ENCODE measurements at places on chromosomes 5 and 9.

DNA sequence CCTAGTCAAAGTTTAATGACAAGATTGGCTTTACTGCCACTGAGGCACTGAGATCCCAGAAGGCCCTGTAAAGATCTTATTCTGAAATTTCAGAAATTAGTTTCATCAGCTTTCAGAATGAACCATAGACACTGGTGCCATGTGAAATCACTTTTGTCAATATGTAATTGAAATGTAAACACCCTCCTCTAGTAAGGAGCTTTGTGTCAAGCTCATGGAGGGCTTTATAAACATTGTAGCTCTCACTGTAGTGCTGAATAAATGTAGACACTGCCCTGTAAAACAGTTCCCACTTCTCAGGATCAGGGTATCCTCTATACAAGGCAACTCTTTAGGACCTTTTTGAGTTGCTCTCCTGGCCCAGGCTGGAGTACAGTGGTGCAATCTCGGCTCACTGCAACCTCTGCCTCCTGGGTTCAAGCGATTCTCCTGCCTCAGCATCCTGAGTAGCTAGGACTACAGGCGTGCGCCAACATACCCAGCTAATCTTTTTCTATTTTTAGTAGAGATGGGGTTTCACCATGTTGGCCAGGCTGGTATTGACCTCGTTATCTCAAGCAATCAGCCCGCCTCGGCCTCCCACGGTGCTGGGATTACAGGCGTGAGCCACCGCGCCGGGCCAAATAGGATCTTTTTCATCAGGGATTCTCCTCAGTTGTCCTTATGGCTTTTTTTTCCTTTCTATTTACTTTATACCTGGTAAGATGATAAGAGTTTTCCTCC, 1823.9 kb upstream of the CDH9 start:
- DNase-seq = no peak

DNA sequence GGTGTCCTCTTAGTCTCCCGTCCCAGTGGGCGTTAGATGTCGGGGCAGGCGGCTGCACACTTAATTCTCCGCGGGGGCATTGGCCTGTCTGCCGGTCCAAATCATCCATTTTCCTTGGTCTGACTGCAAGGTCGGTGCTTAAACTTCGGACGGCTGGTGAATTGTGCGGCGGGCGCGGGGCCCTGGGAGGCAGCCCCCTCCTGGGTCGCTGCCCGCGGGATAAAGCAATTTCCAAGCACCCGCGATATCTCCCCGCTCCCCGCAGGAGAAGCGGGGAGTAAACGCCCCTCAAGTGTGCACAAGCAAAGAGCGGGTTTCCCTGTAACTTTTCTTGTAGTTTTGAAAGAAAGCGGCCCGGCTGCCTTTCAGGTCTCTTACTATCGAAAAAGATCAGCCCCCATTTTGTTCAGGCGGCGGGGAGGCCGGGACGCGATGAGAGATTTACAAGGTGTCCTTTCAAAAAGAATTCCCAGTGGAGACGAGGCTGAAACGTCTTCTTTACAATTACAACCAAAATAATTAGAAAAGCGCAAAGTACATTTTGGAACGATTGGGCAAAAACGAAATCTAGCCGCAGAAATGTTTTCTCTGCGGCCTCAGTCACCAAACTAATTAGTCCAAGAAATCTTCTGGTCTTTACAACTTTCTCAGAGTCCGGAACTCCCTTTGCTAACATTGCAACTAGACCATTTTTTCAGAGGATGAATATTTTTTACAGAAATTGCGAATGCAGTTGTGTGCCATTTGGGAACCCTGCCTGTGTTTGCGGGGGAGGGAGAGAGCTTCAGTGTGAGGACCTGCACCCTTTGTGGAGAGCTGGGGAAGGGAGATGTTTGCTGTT, 1.8 kb downstream of the IRX1 start:
- no peak for DNase-seq

GRCh38 chr9:125400725-125401716, 139.4 kb downstream of the GAPVD1 start:
- no peak for DNase-seq

DNA sequence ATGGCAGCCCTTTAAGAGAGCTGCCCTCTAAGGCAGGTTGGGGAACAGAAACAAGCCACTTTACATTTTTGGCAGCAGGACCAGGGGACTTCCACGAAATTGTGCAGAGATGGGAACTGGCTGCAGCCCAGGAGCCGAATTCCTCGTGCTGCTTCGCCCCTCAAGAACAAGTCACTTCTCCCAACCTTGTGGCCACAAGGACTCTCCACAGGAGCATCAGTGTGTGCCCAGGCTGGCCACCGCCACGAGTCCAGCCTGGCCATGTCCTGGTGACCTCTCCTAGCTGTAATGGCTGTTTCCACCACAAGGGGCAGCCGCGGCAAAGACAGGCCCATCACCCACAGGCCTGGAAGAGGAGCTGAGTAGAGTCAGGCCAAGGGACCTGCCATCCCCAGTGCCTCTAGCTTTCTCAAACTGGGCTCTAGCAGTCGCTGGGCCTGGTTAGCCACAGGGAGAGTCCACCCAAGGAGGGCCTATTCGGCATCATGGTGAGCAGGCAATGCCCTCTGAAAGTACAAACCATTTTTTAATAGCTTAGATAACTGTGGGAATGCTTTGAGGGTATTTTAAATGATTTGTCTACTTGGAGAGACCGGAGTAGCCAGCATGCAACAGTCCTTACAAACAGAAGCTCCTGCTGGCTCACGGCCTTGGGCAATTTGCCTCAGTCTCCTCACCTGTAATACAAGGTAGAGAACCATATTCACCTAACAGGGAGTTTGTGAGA, 129.0 kb downstream of the COL23A1 start:
- peak; percentile 8 for DNase-seq

DNA sequence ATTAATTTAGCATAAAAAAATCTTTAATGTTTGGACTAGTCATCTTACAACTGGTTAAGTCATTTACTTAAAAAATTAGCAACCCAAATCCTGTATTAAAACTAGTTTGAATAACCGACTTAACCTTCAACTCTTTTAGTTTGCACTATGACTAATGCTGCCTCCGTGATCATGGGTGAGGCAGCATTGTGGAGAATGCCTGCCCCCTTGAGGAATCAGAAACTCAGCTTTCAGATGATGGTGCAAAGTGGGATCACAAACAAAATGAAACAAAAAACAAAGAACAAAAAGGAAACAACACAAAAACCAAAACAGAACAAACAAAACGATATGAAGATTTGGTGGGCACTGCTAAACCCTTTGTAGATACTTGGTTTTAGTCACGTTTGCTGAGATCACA, 127.0 kb upstream of the PALM2AKAP2 start:
- no peak for DNase-seq

GRCh38 chr5:59104400-59105127, 521.7 kb downstream of the RAB3C start:
- DNase-seq = no peak

- no peak for DNase-seq
Observed at GRCh38 chr5:92941806-92942205, 639.2 kb downstream of the NR2F1-AS1 start.

DNA sequence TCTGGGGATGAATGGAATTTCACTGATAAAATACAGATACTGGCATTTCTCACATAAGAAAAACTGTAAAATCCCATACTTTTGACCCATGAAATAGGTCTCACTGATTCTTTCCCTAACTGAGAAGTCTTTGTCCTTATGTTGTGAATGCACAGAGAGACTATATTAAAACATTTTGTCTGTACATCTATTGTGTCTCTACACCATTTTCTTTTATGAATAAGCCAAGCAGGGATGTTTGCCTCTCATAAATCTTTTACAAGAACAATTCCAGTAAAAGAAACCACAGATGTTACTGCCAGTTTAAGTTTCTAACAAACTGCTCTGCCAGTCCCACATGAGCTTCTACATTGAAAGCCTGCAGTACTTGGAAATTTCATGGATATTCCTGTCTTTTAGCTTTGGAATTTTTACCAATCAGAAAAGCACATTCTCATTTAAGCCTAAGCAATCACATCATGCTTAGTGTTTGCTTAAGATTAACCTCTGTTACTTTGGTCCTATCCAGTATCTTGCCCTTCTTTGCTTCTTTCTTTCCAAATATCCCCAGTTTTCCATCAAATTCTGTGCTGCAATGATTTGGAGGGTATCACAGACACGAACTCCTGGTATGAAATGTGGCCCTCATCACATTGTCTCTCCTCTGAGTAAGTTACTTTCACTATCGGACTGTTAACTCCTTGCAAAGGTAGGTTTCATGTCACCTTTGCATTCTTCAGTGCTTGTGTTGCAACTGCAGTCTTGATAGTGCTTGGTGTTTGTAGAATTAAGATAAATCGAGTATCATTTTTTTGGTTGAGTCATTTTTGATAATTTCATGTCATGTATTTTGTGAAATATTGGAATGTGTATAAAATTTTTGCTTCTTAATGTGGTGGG, 415.1 kb upstream of the ADAMTSL1 start:
- DNase-seq = no peak

DNA sequence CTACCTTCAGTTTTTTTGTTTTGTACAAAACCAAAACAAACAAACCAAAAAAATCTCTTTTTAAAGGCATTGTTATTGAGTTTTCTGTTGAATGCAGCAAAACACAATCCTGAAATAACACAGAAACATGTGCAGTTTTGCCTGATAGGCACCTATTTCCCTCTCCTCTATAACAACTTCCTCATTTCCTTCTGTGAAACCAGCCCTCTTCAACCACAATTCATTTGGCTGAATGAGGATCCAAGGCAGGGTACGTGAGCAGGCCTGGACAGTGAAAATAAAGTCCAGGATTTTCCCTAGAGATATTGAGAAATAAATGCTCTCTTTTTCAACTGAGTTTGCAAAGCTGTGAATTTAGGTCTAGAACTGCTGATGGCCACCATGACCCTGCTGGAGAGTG, 134.8 kb upstream of the LARP1 start:
- DNase-seq = no peak

DNA sequence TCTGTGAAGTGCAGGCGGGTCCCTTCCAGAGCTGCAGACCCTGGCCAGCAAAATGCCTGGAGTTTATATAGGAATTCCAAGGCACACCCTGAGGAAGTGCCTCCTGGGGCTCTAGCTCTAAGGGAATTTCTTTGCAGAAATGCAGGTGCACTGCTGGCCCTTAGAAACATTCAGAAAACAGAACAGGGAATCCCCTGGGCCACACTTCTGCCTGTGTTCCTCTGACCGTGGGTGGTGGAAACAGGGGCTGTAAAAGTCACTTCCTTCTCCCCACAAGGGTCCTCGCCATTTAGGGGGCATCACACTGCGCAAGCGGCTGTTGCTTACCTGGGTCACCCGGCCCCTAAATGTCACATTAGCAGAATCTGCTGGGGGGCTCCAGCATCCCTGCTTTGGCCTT, 140.8 kb upstream of the TBC1D2 start:
- no peak for DNase-seq

DNA sequence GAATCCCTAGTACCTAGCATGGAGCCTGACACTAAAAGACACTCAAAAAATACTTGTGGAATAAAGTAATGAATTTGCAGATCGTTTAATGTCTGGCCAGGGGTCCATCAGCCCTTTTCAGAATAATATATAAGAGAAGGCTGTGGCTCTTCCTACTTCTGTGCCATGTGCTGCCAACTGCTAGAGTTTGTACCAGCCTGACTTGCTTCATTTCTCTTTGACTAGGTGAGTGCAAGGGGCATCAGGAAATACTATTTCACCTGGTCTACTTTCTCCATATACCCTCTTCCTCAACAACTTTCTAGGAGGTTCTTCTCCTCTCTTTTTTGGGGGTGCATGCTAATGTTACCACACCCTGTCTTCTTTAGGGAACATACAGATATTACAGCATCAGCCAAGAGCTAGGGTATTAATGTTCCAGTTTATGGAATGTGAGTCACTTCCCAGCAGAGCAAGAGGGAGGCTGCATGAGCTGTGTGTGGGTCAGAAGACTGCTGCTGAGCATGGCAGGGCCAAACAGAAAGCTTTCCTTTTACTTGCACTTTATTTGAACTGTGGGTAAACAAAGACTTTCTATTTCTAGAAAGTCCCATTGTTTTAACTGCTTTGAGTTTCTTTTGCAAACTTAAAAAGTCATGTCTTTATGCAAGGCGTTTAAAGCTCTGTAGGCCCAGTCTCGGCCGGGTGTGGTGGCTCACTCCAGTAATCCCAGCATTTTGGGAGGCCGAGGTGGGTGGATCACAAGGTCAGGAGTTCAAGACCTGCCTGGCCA, 158.9 kb downstream of the ADAMTSL1 start:
- DNase-seq = no peak

- DNase-seq = no peak
Observed at GRCh38 chr5:77885519-77885918, 109.4 kb upstream of the TBCA start.

DNA sequence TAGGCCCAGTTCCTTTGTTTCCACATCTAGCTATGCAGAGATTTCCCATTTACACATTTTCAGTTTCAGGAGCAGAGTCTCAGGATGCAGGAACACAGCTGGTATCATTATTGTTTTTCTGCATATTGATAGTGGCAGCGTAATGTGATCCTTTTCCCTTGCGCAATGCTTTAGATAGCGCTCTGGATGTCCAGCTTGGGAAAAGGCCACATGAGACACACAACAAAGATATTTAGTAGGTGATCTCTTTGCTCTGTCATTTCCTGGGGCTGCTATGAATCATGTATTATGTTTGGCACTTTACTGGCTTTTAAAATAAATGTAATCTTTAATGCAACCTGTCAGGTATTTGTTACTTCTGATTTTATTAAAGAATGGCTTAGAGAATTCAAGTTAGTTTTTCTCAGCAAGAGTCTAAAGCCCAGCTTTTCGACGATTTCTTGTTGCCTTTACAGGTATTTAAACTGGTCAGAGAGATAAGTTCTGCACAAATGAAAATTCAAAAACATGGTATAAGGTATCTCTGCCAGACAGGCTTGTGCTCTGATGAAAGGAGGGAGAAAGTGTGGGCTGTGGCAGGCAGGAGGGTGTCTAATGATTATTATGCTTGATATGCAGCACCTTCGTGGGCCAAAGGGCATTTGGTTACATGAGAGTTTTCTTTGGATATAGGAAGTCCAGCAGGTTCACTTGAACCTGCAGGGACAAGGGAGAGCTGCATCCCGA, 42.2 kb downstream of the PTTG1 start:
- DNase-seq = no peak

DNA sequence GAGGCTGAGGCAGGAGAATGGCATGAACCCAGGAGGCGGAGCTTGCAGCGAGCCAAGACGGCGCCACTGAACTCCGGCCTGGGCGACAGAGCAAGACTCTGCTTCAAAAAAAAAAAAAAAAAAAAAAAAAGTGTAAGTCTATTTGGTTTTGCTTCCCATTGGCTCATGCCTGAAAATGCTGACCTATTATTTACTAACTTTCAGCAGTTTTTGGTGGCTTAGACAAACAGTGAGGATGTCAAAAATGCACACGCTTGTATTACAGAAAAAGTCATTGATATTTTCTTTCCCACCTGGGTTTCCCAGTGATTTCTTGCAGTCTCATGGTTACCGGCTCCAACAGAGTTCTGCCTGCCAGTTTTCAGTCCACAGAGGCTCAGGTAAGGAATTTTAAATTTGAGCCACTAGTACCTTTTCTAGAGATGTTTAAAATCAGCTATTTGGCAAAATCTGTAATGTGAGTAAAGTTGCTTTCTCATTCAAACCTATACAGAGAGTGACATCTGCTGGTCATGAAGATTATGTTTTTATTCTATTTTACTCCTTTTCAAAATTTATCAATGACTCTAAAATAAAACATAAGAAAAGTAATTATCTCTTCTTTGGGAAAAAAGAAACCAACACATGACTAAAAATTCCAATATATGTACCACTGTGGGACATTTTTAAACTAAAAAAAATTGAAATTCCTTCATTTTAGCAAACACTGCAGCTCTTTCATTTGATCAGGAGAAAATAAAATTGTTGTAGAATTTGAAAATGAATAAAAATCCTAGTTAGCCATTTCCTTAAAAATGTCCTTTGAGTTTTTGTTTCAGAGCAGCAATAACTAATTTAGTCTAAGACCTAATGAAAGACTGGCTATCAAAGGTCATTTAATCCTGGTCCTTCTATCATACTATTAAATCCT, 8.8 kb downstream of the FAM200C start:
- DNase-seq = no peak

- no peak for DNase-seq
Observed at GRCh38 chr5:126878634-126879033, 101.7 kb downstream of the LMNB1 start.

Data from activated CD8-positive, alpha-beta memory T cell treated with anti-CD3 and anti-CD28 coated beads for 1 hour (primary cell).